ENCODE measurements at places on chromosomes 4 and X.

GRCh38 chr4:107618656-107619055, 101.4 kb downstream of the PAPSS1 start:
- DNase-seq: no peak

- no peak for DNase-seq
Measured at GRCh38 chrX:153681175-153681574, 6.6 kb upstream of the SLC6A8 start.

DNA sequence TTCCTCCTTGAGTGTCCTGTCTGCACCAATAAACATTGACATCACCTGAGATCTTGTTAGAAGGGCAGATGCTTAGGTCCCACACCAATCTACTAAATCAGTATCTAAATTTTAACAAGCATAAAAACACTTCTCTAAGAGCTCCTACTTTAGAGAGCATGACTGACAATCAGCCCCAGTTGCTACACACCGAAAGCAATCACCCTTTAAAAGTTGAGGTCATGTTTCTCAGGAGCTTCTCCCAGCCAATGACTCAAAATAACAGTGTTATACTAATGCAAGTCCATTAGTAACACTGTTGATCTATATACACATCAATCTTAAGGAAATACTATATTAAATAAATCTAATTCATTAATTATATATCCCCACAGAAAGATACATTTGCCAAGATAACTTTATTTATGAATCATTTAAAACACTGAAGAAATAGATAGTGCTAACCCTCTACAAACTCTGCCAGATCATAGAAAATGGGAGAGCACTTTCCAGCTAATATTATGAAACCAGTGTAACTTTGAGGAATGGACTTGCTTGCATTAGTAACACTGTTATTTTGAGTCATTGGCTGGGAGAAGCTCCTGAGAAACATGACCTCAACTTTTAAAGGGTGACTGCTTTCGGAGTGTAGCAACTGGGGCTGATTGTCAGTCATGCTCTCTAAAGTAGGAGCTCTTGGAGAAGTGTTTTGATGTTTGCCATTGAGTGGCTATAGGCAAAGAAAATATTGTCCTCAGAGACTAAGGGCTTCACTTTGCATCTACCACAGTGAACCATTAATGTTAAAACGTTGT, 109.8 kb upstream of the HDX start:
- no peak for DNase-seq

DNA sequence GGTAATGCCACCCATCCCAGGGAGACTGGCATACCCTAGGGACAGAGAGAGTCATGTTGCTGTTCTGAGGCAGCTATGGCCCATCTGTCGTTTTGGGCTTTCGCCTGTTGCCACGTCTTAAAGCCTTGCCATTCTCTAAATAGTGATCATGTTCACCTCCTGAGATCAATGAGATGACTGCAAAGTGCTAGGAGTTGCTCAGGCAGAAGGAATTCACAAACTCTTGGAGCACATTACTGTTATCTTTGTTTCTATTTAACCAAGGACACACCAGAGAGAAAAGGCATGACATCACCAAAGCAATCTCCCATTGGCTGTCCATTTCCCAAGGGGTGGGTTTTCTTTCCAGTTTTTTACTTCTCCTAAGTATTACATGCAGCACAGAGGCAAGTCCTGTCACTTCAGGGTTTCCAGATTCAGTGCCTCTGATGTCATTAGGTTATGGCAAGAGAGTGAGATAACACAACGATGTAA, 37.1 kb upstream of the SETD7 start:
- DNase-seq: peak; percentile 56

DNA sequence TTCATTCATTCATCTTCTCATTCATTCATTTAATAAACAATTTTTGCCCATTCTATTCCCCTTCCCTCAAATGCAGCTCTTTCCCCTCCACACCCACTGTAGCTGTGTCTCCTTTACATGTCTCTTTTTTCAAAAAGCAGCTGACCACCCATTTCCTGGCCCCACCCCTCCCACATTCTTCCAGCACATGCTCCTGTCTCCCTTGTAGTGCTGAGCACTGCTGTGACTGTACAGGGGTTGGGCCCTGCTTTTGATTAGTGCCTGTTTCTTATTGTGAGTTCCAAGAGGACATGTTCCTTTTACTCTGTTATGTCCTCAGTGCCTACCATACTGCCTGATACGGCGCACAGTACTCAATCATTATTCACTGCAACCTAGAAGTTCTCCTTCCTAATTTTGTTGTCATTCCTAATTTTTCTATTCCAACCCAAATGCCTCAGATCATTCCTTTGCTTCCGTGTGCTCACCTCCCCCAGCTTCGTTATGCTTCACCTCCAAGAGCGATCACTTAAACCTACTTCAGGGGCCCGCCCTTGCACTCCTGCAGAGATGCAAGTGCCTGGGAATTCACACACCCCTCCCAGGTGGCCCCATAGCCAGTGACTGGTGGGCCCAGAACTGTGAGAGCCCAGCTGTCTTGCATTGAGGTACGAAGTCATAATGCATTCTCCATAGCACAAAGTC, 152.2 kb downstream of the STK32B start:
- no peak for DNase-seq

DNA sequence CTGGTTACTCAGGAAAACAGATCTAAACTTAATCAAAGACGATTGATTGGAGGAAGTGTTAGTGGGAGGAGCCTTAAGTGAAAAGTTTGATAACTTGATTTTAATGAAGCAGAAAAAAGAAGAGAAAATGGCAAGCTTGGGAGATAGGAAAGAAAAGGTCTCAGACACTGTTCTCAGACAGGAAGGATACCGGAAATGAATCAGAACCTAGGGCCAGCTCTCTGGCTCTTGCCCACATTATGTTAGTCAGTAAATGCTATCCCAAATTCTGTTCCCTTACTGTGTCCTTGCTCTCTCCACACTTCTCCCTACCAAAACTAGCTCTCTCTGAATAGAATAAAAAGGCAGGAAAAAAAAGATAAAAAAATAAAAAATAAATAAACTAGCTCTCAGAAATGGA, 48.6 kb upstream of the TMEM164 start:
- DNase-seq: no peak

DNA sequence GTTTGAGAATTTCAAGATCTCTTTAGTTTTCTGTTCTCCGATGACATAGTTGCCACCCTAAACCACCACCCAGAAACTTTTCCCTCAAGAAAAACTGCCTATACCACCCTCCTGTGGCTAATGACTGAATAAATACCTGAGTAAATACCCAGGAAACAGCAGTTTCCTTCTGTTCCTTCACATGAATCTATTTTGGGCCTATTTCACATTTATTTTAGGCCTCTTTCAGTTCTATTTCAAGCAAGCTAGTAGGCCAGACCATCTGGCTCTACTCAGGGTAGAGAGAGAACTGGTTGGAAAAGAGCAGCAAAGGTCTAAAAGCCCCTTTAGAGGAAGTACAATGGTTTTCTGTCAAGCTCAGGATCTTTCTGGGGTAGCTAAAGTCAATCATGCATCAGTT, 23.4 kb downstream of the ARHGEF9 start:
- no peak for DNase-seq

GRCh38 chr4:81571105-81571504, 99.4 kb upstream of the RASGEF1B start:
- no peak for DNase-seq

GRCh38 chr4:24968992-24969391, 56.1 kb upstream of the CCDC149 start:
- no peak for DNase-seq

GRCh38 chr4:1602655-1603412, 81.3 kb downstream of the FAM53A start:
- no peak for DNase-seq

DNA sequence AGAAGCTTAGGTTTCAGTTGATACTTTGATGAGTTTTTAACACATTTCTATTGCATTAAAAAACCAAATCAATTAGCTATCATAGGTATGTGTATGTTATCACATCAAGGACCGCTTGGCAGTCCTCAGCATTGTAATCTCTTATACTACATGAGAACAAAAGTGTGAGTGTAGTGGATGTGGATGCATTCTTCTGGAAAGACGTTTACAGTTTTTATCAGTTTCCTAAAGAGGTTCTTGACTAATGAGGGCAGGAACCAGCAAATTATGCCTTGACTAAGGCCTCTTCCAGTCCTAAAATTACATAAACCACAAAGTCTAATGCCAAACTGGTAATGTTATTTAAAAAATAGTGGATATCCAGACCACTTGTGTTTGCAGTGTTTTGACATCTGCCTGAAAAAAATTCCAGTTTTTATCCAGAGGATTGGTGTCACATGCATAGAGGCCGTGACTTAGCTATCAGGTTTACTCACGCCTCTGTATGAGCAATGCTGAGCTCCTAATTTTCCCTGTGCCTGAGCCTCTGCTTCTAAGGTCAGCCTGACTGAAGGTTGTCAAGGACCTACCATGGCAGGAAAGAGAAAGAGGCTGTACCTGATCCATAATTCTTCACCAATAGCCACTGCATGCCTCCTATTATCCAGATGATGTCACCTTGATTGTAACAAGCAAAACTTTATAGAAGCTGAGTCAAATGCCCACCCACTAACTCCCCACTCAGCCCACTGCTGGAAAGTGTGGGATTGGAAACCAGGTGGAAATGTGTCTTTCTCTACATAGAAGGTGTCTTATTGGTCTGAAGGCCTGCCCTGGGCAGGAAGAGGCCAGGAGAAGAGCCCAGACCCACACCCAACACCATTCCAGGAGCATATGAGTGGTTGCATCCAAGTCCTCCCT, 68.7 kb downstream of the ENPP6 start:
- no peak for DNase-seq

GRCh38 chr4:147310312-147310711, 170.6 kb upstream of the EDNRA start:
- DNase-seq: no peak

DNA sequence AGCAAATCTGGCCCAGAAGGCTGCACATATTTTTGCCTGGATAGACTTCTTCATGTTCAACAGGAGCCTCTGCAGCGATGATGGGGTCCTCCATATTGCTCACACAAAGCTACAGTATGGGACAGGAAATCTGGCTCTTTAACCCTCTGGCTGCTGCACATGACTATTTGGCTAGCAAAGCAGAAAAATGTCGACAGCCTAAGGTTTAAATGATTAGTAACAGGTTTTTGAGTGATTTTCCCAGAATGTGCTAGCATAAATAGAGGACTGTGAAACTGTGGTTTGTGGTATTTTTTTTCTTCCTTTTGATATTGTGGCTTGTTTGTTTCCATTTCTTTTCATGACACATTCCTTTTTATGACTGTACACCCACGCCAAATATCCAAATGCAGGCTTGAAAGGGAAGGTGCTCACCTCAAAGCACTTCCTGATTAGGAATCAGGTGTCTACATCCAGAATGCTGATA, 120.2 kb upstream of the GK2 start:
- DNase-seq: no peak

GRCh38 chr4:11548597-11549082, 119.9 kb upstream of the HS3ST1 start:
- DNase-seq: no peak

DNA sequence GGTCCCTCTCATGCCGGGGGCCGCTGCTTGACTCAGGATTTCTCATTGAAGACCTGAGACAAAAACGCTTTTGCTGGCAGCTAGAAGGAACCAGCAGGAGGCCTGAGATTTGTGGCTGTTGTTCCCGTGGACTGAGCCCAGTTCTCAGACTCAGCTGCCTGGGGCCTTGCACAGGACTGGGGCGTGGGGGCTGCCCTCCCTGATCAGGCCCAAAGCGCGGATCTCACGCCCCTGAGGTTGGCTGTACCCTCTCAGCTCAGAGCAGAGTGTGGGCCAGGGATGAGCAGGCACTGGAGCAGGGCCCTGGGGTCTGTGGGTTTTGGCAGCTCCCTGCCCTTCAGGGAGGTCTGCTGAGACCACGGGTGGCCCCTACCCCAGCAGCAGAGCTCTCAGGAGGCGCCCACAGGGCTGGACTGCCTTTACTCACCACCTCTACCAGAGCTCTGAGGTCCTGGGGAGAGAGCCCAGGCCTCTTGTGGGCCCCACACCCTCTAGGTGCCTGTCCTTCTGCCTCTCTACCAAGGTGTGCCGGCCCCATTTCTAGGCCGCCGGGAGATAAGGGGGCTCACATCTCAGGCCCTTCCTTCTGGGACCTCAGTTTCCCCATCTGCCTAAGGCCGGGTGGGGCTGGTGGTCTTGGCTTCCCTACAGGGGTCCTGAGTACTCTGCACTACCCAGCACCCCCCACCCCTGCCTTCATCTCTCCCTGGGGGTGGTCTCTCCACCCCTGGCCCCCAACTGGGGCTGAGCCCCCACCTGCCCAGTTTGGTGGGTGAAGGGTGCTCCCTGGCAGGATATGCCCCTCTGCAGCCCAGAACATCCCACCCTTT, 5.6 kb downstream of the MSANTD1 start:
- DNase-seq: no peak

DNA sequence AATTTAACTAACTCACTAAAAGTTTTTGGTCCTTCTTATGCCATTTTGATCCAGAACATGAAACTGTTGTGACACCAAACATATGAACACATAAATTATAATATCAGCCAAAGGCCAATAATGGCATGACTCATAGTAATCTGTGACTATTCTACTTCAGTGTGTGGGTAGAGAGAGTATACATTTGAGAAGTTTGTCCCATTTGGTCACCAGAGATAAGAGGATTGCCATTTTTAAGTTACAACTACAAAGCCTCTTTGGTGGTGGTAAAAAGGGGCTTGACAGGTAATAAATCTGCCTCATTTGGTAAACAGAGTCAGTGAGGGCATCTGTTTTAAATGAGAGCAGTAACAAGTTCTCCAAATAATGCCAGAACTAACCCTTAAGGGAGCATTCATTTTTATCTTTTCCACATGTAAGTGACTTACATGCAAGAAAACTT, 117.9 kb downstream of the TBC1D19 start:
- DNase-seq: no peak

DNA sequence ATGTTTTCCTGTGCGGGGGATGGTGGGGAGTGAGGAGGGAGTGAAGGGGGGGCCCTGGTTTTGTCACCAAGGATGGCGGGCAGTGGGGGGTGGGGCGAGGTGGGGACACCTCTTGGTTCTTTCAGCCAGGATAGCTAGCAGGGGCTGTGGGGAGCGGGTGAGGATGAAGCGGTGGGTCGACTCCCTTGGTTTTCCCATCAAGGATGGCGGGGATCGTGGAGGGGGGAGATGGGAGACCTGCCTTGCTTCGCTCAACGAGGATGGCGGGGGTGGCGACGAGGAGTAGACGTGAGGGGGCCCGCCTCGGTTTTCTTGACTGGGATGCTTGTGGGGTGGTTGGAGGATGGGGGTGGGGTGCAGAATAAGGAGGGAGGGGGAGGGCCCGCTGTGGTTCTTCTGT, 643 bp downstream of the FHL1 start:
- DNase-seq: no peak

- DNase-seq: no peak
Measured at GRCh38 chr4:124804584-124804983, 92.1 kb upstream of the ANKRD50 start.
